NCI-H1930 (cell line): ENCODE measurements at places on chromosomes 12 and 14.

- DNase-seq, result no peak
These were observed 281.9 kb downstream of the CACNA1C start for GRCh38 chr12:2334689-2335088.

DNA sequence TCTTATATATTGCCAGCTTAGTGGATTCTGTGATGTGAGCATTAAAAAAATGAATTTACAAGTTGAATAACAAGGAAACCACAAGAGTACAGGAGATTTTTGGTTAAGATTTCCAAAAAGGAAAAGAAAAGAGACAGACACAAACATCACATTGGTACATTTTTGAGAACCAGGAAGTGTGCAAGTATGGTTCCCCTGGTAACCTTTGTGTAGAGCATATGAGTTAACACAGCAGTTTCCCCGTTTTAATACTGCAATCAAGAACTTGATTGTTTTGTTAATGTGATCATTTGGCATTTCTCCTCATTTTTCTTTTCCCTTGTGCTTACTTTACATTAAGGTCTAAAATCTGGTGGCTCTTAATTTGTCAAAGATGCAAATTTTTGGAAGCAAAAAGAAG is 490.4 kb upstream of the ATP2B1 start:
- no peak for DNase-seq

- no peak for DNase-seq
These were observed 59.0 kb downstream of the RPS29 start for GRCh38 chr14:49527221-49527620.

- no peak for DNase-seq
These were observed 161.8 kb upstream of the RGS6 start for GRCh38 chr14:71770431-71770830.

- DNase-seq, result no peak
These were observed 19.7 kb upstream of the LRTM2 start for GRCh38 chr12:1800401-1801302.

DNA sequence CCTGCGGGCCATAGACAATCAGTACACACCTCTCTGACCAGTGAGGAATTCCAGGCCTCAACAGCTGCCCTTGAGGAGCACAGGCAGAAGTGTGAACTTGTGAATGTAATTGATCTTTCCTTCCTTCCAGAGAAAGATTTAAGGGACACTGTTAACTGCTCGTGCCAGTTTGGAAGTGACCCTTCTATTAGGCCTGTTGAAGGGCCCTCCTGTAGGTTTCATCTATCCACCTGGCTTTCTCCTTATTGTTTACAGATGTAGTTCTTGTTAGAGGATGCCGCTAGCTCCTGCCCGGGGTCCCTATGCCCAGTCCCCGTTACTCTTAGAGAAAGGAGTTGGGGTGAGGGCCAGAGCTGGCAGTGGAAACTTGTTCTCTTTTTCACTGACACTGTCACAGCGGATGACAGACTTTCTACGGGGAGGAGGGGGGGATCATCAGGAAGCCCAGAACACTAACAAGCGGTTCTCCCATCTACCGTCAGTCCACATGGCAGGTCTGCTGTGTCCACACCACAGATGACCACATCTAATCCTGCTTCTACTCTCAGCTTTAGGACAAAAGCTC is 42.6 kb downstream of the SH2B3 start:
- DNase-seq, result no peak

DNA sequence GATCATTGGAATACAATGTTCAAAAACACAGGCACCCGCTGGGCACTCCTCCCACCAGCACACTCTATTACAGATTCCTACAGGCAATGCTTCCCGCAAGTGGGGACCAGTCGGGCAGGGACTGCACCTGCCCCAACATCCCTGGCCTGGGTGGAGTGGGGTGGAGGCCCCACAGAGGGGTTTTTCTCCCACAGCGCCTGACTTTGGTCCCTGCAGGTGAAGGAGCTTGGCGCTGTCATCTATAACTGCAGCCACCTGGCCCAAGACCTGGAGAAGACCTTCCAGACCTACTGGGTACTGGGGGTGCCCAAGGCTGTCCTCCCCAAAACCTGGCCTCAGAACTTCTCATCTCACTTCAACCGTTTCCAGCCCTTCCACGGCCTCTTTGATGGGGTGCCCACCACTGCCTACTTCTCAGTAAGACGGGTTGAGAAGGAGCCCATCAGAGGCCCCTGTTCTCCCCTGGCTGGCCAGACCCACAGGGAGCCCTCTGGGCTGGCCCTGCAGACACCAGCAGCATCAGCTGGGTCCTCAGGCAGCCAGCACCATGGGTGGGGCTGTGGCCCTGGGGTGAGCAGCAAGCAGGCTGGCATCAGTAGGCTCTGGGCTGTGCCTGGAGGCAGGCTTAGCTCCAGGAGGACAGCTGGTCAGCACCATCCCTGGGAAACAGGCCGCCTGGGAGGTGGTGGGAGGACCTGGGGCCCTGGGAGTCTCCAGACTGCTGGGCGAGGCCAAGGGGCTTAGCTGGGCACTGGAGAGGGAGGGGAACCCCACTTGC is 6.0 kb downstream of the PLD4 start:
- DNase-seq, result no peak

DNA sequence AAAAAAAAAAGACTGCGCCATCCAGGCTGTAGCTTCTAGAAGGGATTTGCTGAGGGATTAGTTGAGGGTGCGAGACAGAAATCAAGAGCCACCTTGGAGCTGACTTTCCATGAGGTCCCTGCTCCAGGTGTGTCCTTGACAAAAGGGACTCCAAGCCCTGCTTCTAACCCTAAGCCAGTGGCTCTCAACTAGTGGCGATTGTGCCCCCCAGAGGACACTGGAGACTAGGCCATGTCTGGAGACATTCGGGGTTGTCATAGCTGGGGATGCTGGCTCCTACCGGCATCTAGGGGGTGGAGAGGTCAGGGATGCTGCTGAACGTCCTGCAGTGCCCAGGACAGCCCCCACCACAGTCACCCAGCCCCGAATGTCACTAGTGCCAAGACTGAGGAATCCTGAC is 40.6 kb downstream of the SPRING1 start:
- peak; percentile 12 for DNase-seq

- no peak for DNase-seq
These were observed 221.5 kb downstream of the KCNC2 start for GRCh38 chr12:74988156-74988555.

DNA sequence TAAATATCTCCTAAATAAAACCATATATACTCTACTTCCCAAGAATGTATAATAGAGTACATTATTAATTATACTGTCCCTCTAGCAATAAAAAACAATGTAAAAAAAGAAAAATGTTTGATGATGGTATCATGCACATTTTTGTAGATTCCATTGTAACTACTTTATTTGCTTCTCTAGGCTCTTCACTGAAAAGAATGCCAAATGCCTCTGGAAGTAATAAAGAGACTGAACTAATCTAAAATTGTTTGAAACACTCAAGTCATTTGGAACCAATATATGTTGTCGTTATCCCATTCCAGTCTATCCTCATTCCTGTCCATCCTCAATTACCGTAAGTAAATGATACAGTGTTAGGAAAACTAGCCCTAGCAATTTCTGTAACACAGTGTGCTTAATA is 233.6 kb downstream of the C12orf50 start:
- DNase-seq, result no peak

GRCh38 chr14:44995770-44996294 is 33.8 kb downstream of the TOGARAM1 start:
- DNase-seq, result no peak

GRCh38 chr12:76450690-76451089 is 102.5 kb upstream of the BBS10 start:
- no peak for DNase-seq

GRCh38 chr12:46468160-46468559 is 95.6 kb upstream of the SLC38A2 start:
- no peak for DNase-seq

DNA sequence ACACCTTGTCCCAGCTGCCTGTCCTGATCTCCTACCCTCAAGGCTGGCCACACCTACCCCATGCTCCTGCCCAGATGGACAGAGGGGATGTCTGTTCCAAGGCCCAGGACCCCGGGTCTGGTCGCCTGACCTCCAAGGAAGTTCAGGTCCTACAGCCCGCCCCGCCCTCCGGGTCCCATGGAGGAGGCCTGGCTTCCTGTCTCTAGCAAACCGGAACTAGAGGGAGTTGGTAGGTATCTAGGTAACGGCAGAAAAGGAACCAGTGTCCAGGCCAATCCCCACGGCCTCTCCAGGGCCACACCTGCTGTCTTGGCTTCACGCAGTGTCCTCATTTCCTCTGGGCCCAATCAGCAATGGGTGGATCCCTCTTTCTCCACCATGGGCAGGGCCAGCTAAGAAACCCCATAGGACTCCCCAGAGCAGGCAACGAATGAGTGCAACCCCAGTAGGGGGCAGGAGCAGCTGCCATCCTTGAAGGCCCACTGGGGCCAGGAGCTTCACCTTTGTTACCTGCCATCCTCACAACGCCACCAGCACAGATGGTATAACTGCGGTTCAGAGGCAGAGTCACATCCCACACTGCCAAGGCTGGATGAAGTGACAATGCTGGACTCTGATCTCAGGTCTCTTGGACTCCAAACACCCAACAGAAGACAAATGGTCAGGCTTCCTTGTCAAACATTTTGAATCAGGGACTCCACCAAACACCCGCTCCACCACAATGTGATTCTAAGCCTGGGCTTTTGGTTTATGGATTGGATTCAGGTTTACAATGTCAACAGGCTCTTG is 25.1 kb upstream of the RPLP0 start:
- no peak for DNase-seq

GRCh38 chr12:122126713-122127597 is 47.1 kb downstream of the IL31 start:
- no peak for DNase-seq

DNA sequence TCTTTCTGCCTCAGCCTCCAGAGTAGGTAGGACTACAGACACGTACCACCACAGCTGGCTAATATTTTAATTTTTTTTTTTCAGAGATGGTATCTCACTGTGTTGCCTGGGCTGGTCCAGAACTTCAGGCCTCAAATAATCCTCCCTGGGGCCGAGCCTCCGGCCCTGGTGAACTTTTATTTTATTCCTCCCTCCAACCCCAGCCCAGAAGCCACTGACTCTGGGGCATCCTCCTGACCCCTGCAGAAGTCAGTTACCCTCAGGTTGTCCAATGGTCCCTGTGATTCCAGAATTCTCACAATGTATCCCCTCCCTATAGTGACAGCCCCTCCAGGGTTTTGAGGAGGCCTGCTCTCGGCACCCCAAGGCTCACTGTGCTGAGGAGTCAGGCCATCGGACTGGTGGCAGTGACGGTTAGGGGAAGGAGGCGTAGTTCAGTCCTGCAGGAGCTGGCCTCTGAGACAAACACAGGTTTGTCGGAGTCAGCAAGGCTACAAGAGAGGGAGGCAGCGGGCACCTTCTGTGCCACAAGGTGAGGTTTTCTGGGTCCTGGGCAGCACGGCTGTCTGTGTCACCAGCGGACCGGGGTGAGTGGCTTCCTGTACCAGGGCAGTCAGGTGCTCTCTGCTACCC is 19.4 kb upstream of the FIGNL2 start:
- DNase-seq, result no peak

GRCh38 chr12:90682398-90682797 is 272.6 kb downstream of the CCER1 start:
- DNase-seq, result no peak

- DNase-seq, result no peak
These were observed 694.3 kb upstream of the MGAT4C start for GRCh38 chr12:86950444-86950843.

GRCh38 chr12:125166041-125166440 is 100.8 kb downstream of the AACS start:
- DNase-seq, result no peak

DNA sequence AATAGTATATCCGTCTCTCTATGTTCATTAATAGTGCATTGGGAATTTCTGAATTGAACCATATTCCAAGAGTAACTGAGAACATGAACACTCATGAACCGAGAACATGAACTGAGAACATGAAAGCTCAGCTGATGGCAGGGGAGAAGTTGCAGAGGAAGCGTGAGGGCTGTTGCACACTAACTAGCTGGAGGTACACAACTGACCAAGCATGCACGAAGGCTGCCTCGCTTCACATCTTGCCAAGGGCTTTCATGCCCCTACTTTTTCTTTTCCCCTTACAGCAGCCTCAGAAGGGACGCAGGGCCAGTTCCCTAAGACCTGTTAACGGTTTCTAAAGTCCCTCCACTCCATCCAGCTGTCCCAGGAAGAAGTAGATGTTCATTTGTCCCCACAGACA is 4.3 kb downstream of the RNASE1 start:
- no peak for DNase-seq

DNA sequence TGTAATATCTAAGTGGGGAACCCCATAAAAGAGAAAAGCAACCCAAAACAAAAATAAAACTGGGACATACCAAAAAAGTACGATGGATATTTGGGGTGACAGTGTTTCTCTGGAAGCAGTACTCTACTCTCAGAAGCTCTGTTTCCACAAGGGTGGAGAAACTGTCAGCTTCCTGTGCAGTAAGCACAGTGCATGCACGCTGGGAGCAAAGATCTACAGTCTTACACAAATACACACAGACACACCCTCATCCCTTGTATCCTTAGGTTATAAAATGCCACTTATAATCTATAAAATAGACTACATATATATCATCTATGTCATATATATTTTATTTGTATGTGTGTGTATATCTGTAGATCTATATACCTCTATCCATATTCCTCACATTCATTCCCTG is 225.8 kb upstream of the SOX5 start:
- no peak for DNase-seq

DNA sequence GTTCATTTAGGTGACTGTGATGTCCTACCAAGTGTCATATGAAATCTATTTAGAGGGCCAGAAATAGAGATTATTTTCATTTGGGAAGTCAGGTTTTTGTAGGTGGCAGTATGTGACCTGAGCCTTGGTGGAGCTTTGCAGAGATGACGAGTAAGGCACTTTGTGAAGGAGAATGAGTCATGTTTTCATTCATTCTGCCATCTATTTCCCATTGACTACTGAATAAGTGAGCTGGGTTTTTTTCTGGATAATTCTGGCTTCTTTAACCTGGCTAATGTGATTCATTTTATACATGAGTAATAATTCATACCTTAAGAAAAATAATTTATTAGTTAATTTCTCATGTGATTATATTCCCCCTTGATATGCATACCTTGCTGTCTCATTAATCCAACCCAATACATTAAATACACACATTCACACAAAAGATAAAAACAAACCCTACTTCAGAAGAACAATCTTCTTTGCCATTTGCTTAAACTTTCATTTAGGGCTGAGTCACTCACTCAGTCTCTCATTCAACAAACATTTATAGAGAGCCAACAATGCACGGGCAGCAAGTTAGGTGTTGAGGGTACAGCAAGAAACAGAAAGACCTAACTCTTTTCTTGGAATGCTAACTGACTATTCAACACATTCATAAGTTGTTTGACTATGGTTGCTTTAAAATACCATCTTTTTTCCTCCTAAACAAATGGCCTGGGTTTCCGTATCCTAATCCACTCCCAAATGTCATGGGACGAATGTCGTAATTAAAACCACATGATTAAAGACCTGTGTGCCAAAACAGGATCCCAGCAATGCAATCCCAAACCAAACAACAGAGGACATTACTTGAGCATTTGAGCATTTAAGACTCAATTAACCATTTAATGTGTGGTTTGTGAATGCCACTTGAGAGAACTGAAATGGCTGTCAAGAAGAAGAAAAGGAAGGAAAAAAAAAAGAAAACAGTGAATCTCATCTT is 78.0 kb downstream of the KITLG start:
- no peak for DNase-seq

- DNase-seq, result no peak
These were observed 15.2 kb downstream of the STON2 start for GRCh38 chr14:81384900-81385299.

- no peak for DNase-seq
These were observed 276.1 kb upstream of the BTG1 start for GRCh38 chr12:92421701-92422100.
